ENCODE measurements at places on chromosomes 7 and 10. TPM values are rescaled to one million over a fixed set of nuclear protein-coding genes. Genes with fewer than 3 reads are reported as not detected.

- no peak for DNase-seq
- no peak overlapping the region for H3K4me3 ChIP-seq
- no peaks in the 10 kb centered on the region for H3K4me1 ChIP-seq
- no peaks in the 10 kb centered on the region for H3K27me3 ChIP-seq
Observed at GRCh38 chr10:93115661-93116383, 42.1 kb downstream of the CYP26A1 start.

DNA sequence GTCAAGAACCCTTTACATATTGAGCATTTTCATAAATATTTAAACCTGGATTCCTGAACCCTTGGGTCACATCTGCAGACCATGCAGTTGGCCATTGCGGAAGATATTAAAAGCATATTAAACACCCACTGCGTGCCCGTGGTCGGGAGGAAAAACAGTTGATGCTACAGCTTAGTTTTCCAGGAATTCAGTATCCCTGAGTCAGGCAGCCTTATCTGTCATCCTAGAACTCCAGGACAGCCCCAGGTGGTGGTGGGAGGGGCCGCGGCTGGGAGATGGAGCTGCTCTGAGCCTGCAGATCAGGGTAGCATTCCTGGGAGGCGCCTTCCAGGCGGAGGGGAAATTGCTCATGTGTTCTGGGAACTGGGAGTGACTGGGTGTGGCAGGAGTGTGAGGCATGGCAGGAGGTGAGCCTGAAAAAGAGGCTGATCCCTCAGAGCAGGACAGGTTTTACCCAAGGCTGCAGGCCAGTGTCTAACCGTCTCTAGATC, 222.9 kb upstream of the SH2B2 start:
- H3K4me3 ChIP-seq = no peak overlapping the region
- no peaks in the 10 kb centered on the region for H3K27me3 ChIP-seq
- H3K27ac ChIP-seq = no peak overlapping the region
- H3K36me3 ChIP-seq = no peaks in the 10 kb centered on the region
- H3K4me1 ChIP-seq = no peaks in the 10 kb centered on the region

The ZNF365 gene
- not detected for total RNA-seq

The ZCWPW1 gene
- total RNA-seq = not detected

DNA sequence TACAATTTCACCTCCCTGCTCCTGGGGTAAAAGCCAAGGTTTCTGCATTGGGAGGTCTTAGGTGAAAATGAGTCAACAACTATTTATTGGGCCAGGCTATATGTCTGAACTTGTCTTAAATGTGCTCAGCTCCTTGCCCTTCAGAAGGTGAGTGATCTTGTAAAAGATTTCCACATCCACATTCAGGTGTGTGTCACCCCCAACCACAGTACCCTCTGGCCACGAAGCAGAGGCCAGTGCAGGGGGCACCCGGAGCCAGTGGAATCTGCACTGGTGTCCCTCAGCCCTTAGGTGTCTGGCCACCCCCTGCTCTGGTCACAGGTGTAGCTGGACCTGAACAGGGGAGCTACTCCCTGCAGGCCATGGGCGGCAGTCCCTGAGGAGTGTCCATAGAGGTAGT, 198.5 kb downstream of the PAXIP1 start:
- DNase-seq = no peak
- no peak overlapping the region for H3K27ac ChIP-seq
- no peaks in the 10 kb centered on the region for H3K27me3 ChIP-seq
